ENCODE measurements at places on chromosomes 2 and 18.

GRCh38 chr2:170465241-170465640 lies 249.9 kb upstream of the SP5 start:
- DNase-seq, result no peak

DNA sequence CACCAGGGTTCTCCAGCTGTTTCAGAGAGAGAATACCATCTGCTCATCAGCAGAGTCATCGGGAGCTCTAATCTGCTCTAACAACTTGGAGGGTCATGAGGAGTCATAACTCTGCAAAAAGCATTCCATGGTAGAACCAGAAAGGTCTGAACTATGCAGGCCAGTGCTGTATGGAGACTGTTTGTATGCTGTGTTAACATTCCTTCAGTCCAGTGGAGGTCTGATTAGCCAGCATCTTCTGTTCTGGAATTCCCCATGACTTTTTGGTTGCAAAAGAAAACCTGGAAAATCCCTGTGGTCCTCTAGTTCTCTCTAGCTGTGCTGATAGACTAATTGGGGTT lies 9.4 kb upstream of the ITGB6 start:
- DNase-seq, result no peak

DNA sequence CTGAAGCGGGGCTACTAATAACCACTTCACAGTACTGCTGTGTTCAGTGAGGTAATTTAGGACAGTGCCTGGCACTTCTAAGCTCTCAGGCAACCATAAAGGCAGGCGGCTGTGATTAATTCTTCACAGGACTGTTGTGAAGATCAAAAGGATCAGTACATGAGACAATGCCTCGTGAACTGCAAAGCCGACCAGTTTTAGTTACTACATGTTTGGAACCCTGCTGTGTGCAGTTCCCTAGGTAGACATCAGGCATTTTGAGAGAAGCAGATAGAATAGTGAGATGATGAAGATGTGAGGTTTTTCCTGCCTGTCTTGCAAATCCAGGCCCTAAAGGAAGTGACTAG lies 19.1 kb downstream of the EFHD1 start:
- no peak for DNase-seq

DNA sequence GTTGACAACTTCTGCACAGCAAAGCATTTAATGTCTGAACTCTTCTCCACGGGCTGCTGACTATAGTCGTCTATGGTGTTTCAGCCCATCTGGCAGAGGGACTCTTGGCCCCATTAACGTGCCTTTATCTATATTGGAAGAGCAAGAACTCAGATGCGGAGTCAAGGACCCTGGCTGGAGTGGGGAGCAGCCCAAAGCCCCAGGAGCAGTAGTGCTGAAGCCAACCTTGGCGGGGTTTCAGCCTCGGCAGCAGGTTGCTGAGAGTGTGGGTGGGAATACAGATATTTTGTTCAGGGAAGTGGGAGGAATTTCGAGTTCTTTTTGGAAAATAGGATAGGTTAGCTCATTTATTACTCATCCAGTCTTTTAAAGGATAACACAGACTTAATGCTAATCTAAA lies 34.2 kb downstream of the TMEM17 start:
- DNase-seq, result no peak

DNA sequence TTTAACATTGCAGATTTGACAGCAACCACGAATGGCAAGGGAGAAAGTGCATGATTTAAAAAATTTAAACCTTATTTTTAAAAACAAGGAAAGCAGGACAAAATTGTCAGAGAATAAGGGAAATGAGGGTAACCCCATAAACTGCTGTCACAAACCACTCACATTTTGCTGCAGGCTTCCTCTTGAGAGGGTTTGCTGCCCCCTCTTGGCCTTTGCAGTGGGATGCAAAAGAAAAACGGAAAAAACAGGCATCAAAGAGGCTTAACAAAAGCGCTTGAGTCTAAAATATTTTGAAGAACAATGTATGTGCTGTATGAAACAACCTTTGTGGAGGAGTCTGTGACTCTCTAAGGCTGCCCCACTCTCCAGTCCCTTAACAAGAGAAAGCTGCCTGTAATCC lies 91.6 kb downstream of the TMX3 start:
- peak; percentile 36 for DNase-seq

DNA sequence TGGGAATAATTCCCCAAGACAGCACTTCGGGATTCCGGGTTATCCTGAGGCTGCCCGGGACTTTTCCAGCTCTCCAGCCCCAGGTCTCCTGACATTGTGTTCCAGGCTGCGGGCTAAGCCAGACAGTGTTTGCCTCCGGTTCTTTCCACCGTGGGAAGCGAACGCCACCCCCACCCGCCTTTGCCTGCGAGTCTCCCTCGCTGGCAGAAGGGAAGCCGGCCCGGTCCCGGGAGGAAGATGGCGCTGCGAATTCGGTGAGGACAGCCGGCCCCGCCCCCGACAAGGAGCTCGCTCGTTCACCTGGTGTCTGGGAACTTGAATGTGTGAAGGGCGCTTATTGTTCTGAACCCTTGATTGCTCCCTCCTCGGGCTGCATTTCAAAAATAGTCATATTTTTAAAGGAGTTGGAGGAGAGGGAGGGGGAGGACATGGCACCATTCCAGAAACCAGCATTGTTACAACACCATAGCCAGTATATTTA lies 2.9 kb downstream of the LRATD1 start:
- no peak for DNase-seq

DNA sequence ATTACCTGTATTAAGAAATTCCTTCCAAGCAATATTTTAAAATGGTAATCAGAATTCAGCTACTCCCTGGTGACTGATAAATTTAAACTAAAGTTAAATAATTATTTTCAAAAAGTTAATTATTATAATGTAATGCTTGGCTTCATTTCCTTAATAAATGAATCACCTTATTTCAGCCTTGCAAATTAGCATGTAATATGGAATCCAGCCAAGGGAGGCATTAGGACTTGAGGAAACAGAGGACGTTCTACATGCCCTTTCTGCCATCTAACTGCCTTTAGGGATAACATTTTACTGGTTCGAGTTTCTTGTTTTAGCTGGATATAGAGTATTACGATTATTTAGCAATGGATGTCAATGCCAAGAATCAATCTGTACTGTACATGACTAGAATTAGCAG lies 636.3 kb downstream of the TSN start:
- DNase-seq, result no peak

DNA sequence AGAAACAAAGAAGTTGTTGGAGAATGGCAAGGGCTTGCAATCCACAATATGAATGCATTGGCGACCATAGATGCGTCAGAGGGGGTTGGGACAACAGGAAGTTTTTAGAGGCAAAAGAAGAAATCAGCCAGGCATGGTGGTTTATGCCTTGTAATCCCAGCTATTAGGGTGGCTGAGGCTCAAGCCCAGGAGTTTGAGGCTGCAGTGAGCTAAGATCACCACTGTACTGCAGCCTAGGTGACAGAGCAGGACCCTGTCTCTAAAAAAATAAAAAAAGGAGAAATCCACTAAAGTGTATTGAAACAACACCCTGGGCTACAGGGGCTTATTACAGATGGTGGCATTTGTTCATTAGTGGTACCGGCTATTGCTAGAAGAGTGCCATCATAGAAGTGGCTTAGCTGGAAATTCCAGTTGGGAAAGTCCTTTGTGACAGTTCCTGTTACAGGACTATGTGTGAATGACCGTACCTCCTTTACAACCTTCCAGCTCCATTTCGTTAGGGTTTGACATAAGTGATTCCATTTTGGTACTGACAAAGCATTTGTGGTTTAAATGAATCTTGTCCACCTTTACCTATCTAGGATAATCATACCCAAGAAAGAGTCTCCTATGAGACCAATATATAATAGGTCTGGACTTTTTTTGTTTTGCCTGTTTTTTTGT lies 10.7 kb upstream of the WDSUB1 start:
- no peak for DNase-seq

DNA sequence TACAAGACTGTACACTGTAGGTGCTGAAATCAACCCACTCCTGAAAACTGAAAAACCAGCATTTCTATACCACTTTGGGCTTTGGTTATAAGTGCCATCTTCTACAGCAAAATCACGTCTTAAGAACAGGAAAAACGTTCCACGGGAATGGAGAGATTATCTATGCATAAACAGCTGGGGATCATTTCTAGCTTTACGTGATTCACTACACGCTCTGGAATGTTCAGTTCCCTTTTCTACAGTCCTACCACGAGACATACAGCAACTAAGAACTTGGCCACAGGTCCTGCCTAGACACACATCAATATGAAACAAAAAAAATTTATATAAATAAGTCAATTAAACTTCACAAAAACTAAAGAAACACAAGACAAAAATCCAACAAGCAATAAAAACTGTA lies 3.6 kb downstream of the CXCR4 start:
- no peak for DNase-seq

- DNase-seq, result no peak
Observed at GRCh38 chr2:24307961-24308360, 52.4 kb downstream of the ITSN2 start.

GRCh38 chr2:241223211-241224017 lies 34.9 kb downstream of the ANO7 start:
- DNase-seq, result no peak

DNA sequence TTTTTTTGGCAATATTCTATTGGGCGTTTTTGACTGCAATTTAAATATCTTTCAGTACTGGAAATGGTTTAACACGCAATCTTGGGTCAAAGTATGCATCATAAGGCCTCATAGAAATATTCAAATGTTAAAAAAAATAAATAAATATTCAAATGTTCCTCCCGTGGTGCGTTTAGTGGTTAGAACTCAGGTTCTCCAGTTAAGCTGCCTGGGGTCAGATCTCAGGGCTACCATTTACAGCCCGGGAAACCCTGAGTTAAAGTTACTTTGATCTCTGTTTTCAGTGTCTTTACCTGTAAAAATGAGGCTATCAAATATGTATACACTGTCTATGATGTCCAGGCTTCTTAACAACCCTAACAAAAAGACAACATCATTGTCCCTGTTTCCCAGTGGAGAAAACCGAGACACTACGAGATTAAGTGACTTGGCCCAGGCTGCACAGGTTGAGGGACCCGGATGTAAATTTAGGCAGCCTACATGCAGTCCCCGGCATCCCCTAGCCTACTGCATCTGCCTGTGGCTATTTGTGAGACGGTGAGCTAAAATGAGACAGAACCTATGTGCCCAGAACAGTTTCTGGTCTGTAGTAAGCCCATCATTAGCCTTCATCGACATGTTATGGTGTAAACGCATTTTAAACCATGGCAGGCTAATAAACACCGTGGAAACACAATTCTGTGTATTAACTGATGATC lies 1.7 kb downstream of the FHL2 start:
- DNase-seq, result no peak

DNA sequence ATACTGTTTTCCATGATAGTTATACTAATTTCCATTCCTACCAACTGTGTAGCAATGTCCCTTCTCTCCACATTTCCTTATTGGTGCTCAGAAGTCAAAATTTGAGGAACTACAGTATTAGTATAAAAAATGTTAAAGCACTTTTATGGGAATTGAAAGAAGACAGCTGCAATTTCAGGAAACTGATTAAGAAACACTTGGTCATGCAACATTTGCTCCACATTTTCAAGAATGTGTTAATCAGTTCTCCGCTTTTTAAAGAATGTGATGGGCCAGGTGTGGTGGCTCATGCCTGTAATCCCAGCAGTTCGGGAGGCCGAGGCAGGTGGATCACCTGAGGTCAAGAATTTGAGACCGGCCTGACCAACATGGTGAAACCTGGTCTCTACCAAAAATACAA lies 33.6 kb upstream of the MGAT4A start:
- no peak for DNase-seq

- DNase-seq, result no peak
Observed at GRCh38 chr2:3210257-3210656, 167.4 kb downstream of the EIPR1 start.

DNA sequence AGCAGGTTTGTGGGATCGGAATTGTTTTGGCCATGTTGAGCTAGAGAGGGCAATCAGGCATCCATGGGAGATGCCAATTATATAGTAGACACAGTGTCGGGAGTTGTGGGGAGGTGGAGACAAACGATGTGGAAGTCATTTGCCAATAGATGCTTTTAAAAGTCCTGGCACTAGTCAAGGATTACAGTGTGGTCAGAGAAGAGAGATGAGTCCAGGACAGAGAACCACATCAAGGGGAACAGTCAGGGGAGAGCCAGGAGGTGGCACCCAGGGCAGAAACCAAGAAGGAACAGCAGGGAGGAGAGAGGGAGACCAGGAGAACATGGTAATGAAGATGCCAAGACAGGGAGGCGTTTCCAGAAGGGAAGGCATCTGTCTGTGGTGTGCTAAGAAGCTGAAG lies 81.2 kb downstream of the ARL4C start:
- DNase-seq, result no peak

GRCh38 chr2:133431289-133431688 lies 137.0 kb downstream of the NCKAP5 start:
- no peak for DNase-seq

DNA sequence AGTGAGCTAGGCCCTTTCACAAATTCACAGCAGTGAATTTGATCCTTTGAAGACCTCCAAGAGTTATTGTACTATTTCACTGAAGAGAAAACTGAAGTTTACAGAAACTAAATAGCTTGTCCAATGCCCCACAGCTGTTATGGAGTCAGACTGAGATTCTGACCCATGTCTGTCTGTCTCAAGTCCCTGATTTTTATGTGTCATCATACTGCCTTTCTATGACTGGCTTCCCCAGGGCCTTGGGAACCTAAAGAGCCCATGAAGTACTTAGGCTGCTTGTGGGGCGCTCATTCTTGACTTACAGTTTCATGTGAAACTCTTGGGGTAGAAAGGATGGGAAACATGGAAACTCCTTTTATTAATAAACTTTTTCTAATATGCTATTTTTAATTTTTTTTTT lies 107.7 kb downstream of the ATL2 start:
- no peak for DNase-seq

DNA sequence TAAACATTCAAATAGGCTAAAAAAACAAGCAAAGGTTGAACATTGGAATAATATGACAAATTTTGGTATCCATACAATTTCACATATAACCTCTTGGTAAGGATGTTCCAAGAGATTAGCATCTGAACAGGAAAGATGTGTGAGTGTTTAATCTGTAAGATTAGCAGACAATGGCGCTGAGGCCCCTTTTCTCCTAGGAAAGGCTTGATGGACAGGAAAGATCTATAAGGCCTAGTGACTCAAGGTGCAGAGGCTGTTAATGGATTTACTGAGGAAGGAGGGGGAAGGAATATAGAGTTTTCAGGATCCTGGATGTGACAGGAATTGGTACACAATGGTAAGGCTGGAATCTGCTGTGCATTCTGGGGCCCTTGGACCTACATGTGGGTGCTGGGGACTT lies 48.1 kb upstream of the SMAD2 start:
- DNase-seq, result no peak

- no peak for DNase-seq
Observed at GRCh38 chr2:152031747-152032306, 67.0 kb downstream of the CACNB4 start.

DNA sequence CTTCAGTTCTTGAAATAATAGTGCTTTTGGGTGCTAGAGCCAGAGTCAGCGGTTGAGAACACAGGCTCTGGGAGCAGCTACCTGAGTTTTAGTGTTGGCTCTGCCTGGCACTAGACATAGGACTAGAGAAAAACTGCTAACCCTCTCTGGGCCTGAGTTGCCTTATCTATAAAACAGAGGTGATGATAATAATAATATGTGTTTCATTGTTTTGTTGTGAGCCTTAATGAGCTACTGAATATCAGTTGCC lies 391.7 kb downstream of the PTPRM start:
- DNase-seq, result no peak

- DNase-seq, result no peak
Observed at GRCh38 chr2:223306371-223306770, 254.4 kb downstream of the KCNE4 start.

GRCh38 chr18:3652380-3653262 lies 202.6 kb downstream of the TGIF1 start:
- DNase-seq, result no peak

GRCh38 chr2:212539072-212539880 lies 674 bp upstream of the ERBB4 start:
- peak; percentile 58 for DNase-seq

- DNase-seq, result no peak
Observed at GRCh38 chr18:48676346-48676745, 137.5 kb downstream of the CTIF start.
